ENCODE measurements at places on chromosomes 2 and 18.

GRCh38 chr2:219230059-219230540, 494 bp downstream of the ANKZF1 start:
- no peak for DNase-seq

- no peak for DNase-seq
Observed at GRCh38 chr2:144227427-144228105, 292.4 kb downstream of the ZEB2 start.

DNA sequence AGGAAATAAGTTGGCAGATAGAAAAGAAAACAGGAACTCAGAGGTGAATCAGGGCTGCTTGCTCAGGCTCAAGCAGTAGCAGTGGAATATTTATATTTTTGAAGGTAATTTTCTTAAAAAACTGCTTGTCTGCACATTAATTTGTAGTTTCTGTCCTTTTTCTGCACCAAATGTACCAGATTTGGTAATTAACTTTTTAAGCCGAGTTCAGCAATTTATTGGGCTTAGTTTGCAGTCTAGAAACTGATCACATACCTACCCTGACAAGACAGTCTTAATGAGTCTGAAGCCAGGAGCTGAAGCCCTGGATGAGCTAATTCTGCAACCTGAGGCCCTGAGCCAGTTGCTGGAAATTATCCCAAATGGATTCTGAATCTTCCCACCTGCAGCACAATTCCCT, 647.0 kb downstream of the TDRD15 start:
- no peak for DNase-seq

DNA sequence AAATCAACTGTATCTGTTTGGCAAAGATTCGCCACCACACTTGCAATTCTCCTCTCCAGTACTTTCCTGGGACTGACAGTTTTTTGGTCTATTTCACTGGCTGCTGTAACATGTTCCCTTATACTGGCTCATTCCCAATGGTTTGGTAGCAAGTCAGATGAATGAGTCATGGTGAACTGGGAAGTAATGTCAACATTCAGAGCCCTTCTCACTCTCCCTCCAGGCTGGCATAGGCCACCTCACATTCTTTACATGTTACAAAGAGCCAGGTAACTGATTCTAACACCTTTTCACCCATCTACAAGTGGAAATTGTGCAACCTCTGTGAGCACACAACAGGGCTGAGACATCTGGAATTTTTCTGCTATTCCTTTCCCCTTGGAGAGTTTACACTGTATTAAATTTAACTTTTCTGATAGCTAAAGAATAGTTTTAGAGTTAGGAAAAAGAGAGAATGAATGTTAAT, 111.3 kb upstream of the TLK1 start:
- DNase-seq = no peak

- DNase-seq = no peak
Observed at GRCh38 chr2:20516646-20517341, 69.9 kb downstream of the RHOB start.

GRCh38 chr18:52409727-52410126, 69.7 kb downstream of the DCC start:
- DNase-seq = no peak

DNA sequence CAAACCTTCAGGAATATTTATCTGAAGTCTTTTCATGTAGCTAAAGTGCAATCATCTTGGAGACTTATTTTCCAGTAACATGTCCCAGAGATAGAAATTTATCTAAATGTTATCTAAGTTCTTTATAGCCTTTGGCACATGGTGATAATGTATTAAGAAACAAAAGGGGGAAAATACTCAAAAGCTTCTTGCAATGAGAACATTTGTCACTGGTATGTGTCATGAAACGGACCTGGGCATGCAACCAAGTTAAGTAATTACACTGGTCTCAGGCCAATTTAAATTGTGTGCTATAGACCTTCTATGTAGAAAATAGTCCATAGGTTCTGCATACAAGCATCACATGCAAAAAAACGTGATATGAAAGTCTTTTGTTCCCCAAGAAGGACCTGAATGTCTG, 136.2 kb downstream of the SLC8A1 start:
- no peak for DNase-seq

GRCh38 chr2:74831693-74832530, 2.0 kb upstream of the HK2 start:
- DNase-seq = no peak

DNA sequence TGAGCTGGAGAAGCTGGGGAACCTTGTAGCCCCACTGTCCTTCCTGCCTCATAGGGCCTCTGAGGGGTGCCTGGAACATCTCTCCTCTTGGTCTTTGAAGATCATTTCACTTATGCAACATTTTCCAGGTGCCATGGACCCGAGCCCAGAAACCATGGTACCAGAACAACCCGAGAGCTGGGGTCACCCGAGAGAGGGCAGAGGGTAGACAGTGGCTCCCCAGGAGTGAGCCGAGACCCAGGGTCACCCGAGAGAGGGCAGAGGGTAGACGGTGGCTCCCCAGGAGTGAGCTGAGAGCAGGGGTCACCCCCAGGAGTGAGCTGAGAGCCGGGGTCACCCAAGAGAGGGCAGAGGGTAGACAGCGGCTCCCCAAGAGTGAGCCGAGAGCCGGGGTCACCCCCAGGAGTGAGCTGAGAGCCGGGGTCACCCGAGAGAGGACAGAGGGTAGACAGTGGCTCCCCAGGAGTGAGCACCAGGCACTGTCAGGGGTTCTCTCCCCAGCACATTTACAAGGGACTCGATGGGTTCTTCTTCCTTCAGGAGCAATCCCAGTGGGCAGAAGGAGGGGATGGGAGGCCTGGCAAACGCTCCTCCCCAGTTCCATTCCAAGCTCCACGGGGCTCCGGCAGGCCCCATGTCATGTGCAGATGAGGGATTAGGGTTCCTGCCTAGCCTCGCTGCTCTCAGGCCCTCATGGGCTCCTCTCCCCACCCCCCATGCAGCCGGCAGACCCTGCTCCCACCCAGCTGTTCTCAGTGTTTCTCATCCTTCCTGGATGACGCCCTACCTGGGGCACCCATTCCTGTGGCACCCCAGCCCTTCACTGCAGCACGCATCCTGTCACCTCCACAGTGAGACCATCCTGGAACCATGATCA, 163.5 kb downstream of the RTP5 start:
- DNase-seq = no peak

- no peak for DNase-seq
Observed at GRCh38 chr2:46610021-46610420, 130.7 kb downstream of the TMEM247 start.

GRCh38 chr2:86087936-86088850, 17.5 kb downstream of the POLR1A start:
- no peak for DNase-seq

GRCh38 chr2:236366397-236366796, 102.2 kb upstream of the ASB18 start:
- no peak for DNase-seq

DNA sequence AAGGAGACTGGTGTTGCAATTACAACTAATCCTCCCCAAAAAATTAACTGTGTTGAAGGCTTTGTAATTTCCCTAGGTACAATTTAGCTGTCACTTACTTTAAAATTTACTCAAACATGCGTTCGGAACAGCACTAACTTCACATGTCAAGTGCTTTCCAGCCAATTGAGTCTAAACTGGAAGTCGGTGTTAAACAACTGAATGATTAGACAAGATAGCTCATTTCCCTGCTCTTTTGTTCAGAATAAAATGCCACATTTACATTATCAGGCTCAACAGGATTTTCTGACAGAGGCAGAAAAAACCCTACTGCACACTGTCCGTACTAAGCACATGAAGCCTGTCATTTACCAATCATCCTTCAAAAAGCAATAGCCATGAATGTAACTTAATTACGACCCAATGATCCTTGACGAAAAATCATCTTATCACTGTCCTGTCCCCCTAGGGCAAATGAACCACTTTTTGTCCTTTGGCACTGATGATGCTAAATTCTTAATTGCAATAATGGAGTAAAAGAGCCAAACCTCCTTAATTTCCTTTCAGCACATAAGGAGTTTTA, 56.0 kb downstream of the LRPPRC start:
- no peak for DNase-seq

GRCh38 chr2:30315391-30316063, 84.2 kb downstream of the LBH start:
- no peak for DNase-seq

DNA sequence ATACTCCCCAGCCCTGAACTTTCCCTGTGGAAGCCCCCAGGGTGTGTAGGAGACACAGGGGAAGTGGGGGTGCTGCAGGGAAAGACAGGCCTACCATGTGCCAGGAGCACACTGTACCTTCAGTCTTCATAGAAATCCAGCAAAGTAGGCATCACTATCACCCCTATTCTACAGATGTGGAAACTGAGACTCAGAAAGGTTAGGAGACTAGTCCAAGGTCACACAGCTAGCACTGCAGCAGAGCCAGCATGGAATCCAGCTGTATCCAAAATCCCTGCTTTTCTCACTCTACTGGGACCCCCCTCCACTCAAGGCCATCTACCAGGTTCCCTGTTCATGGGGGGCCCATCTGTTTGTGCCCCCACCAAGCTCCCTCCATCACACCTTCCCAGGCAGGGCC, 6.8 kb downstream of the DNPEP start:
- DNase-seq = no peak

DNA sequence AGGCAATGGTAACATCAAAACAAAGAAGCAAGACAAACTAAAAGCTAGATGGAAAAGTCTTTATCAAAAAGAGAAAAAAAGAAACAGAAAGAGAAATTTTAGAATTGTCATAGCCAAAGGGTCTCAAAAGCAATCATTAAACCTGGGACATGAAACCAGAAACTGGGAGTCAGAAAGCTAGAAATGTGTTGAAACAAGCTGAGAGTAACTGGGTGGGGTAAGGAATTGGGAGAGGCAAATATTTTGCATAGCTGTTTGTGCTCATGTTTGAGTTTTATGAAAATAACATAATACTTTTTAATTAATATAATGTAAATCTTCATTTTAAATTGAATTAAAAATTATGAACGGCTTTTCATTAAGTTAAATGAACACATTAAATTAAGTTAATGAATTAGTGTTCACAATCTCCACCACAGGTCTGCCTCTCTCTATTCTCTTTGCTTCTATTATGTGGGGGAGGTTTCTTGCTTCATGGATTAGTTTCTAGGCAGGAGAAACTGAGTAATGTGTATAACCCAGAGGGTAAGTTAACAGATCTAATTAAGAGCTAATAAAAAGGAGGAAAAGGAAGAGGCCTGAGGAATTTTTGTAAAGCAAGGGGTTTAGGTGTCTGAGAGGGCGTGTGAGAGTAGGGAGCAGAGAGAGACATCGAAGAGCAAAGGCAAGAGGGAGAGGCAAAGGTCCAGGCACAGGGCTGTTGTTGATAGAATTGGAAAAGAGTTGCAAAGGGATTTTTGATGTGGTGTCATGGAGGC, 20.0 kb upstream of the SERPINB2 start:
- DNase-seq = no peak

DNA sequence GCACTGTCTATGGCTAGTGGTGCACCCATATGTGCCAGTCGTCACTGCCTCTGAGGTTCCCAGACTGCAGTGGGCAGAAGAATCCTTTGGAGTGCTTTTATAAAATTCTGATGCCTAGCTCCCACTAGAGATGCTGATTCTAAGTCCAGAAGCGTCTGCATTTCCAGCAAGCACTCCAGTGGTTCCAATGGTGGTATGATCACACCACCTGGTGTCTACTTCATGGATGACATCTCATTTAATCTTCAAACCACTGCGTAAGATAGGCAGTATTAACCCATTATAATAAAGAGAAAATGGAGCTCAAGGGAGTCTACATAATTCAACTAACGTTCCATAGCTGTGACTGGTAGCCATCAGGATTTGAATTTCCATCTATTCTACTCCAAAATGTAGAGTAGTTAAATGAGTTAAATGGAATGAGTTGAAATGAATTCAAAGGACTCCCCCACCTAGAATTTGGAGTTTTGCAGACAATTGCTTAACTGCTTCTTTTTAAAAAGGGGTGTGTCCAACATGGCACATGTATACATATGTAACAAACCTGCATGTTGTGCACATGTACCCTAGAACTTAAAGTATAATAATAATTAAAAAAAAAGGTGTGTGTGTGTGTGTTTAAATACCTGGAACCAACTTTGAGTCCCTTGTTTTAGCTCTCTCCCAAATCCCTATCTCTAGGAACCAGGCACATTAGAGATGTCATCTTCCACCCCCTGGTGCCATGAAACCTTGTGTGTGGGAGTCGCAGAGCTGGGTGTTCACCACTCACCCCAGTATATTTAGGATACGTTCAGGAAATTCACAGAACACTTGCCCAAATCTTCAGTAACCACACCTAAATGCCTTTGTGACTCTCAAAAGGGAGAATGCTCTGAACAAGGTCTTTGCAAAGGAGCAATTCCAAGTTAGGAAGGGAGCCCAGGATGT, 14.1 kb downstream of the LAMA3 start:
- DNase-seq = no peak

DNA sequence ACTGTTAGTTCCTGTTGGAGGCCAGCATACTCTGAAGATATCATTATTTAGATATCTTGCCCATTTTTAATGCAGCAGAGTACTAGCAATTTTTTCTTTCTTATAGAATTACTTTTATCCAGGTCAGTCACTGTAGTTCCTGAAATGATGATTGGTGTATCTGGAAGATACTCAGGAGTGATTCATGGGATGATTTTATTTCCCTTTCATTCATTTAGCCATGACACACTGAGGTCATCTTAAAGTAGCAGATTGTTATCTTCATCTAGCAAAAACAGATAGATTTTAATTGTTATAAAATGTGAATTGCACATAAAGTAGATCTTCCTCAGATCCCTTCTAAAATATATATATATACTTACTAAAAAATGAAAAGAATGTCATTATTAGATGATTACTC, 109.1 kb downstream of the PIK3C3 start:
- DNase-seq = no peak

DNA sequence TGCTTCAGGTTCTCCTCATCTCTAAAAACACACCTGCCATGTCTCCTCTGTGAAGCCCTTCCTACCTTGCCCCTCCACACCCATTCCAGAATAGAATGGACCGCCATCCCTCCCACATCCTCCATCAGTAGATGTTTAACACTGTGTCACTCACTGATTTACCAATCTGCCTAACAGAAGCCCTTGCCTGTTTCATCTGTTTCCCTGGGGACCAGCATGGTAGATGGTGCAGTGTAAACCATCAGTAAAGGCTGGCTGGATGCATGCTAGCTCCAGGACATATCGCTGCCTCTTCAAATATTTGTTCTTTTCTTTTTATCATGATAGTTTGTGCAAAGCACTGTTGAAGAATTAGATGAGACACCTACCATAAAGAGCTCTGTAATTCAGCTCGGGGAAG, 271.4 kb downstream of the PIEZO2 start:
- DNase-seq = no peak
